Non-pigmented ciliary epithelial cell (primary cell): ENCODE measurements at places on chromosomes 1 and 21.

GRCh38 chr1:184773762-184774320 is 19.2 kb upstream of the EDEM3 start:
- no peak for DNase-seq

- DNase-seq = no peak
Measured at GRCh38 chr1:82934074-82934473, 1064.9 kb downstream of the TTLL7 start.

GRCh38 chr21:39071623-39072214 is 111.5 kb downstream of the PSMG1 start:
- DNase-seq = no peak

DNA sequence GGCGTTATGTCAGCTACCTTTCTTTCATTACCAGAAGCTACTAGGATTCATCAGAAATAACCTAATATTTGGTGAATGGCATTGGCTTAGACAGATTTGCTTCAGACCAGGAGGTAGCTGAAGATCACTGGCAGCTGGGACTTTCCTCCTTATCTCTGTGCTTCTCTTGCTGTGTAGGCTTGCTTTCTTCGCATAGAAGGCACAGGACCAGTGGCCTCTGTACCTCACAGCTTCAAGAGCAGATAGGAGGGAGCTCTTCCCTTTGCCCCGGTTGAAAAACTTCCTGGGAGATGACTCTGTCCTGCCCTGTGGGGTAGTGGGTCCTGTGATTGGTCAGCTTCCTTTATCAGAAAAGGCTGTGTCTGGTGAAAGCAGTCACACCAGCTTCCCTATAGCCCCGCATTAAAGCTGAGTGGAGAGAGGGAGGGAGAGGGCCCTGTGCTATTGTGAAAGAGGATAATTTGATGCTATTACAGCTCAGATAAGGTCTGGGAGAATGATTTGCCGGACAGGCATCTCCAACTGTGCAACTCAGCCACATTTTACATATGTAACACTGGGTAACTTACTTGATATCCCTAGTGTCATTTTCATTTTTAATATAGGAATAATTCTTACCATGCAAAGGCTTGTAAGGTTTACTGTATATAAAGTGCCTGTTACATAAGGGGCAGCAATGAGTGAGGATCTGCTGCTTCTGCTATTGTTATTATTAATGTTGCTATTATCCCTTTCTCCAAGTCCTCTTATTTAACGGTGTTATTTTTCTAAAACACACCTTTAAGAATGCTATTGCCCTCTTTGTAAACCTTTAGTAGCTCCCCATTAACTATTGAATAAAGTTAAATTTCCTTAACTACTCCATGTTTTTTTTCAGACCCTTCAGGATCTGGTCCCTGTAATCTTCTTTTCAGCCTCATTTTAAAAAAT is 31.6 kb downstream of the OSBPL9 start:
- no peak for DNase-seq

GRCh38 chr1:153253693-153254092 is 5.8 kb upstream of the LORICRIN start:
- no peak for DNase-seq

- no peak for DNase-seq
Measured at GRCh38 chr1:169989246-169989645, 85.2 kb downstream of the KIFAP3 start.

DNA sequence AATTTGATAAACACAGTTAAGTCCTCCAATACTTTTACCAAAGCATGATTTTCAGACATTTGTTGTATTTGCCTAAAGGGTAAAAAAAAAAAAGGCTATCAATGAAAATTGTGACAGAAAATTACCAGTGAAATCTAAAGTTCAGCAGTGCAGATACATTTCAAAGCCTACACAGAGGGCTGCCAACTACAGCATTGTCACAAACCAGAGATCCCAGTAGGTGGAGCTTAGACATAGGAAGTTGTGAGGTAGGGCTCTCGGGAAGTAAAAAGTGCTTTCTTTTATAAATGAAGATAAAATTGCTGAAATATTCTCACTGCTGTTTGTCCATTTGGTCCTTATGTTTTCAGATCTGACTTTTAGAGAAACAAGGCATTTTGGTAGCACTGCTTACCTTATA is 123.0 kb downstream of the DYRK1A start:
- DNase-seq = no peak

GRCh38 chr1:212586206-212587015 is 22.1 kb upstream of the ATF3 start:
- DNase-seq = no peak

DNA sequence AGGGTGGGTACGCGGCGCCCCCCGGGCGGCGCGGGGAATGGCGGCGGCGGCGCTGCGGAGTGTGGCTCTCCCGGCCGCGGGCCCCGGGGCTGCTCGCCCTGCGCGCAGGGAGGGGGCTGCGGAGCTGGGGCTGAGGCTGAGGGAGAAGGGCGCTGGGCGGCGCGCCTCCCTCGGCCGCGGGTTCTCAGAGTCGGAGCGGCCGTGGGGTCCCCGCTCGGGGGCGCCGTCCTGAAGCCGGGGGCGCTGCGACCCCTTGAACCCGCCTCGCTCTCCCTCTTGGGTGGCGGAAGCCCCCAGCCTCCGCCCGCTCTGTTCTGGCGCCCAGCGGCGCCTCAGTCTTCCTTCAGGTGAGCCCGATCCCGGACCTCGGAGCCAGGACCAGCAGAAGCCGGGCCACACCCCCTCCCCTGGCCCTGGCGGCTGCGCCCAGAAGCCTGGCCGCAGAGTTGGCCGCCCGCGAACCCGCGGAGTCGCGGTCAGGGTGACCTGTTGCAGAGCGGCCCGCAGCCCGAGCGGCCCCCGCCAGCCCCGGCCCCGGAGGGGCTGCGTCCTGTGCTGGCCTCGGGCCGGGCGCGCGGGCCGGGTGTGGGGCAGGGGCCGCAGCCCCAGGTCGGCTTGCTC is 532 bp downstream of the RALGPS2 start:
- DNase-seq = no peak

DNA sequence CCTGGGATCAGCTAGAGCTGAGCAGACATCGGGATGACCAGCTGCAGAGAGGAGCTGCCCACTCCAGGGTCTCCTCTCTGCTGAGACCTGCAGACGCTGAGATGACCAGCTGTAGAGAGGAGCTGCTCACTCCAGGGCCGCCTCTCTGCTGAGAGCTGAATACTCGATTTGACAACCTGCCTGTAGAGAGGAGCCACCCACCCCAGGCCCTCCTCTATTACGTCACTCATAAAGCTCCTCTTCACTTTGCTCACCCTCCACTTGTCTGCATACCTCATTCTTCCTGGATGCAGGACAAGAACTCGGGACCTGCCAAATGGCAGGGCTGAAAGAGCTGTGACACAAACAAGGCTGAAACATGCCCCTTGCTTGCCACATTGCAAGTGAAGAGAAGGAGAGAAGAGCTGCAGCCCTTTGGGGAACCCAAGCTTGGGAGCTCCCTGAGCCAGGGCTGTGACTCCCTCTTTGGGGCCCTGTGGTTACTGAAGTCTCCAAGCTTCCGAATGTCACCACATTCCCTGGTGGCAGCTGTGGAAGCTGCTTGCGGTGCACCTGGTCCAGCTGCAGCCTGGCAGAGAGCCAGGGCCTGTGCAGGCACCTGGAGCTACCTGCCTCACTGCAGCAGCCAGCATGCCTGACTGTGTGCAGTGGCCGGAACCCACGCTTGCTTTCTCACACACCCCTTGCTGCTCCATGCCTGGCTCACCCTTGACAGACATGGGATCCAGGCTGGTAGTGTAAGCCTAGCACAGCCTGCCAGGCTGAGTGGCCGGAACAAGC is 59.6 kb downstream of the CC2D1B start:
- DNase-seq = no peak

GRCh38 chr1:247324923-247325322 is 6.7 kb downstream of the ZNF496 start:
- no peak for DNase-seq

DNA sequence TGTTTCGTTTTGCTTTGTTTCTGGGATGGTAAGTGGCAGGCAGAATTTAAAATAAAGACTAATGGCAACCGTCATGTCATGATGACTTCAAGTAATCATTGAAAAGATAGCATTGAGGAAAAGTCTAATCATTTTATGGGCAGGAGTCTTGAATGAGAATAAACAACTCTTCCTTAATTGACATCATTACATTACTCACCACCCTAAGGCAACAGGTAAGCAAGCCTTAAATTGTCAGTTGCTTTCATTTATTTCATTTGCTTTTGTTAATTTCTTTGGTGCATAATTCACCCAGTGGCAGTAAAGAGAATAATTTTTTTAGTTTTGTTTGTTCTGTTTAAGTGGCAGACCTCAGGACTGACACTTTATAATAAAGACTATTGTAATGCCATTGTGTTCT is 669.0 kb downstream of the RWDD3 start:
- no peak for DNase-seq

DNA sequence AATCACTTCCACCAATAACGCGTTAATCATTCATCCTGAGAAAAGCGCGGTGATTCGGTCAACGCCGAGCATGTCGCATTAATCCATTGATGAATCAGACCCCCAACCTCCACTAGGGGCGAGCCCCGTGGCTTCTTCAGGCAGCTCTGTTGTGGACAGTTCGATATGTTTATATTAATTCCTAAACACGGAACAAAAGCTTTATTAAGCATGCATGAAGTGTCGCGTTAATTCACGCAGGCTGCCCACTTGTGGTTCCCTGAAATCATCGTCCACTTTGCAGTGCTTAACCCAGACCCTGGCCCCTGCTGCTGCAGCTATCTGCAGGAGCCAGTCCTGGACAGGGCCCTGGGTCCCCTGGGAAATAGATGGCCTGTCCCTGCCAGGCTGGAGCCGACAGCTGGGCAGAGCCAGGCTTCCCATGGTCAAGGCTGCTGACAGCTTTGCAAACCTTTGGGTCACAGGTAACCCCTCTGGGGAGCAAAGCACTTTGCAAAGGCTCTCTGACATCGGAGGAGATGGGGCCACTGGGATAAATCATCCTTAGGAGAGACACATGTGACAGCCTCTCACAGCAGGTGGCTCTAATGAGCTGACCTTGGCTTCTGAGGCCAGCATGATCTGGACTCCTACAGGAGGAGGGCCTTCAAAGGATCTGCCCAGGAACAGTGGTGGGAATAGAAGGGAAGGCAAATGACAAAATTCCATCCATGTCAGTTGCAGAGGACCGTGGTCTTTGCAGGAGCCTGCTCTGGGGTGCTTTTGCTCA is 137.0 kb upstream of the AJAP1 start:
- DNase-seq = no peak

DNA sequence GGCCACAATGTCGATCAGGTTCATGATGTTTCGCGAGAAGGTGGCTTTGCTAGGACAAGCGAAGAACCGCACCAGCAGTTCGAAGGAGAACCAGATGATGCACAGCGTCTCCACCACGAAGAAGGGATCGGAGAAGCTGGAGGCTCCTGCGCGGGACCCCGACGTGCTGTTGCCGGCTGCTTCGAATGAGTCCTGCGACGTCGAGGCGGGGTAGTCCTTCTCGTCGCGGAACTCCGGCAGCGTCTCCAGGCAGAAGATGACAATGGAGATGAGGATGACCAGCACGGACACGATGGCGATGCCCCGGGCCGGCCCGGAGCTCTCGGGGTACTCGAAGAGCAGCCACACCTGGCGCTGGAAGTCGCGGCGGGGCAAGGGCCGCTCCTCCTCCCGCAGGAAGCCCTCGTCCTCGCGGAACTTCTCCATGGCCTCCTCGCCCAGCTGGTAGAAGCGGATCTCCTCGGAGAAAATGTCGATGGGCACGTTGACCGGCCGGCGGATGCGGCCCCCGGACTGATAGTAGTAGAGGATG is 869 bp downstream of the KCNA3 start:
- DNase-seq = no peak

GRCh38 chr1:241332037-241332409 is 25.0 kb downstream of the RGS7 start:
- no peak for DNase-seq

DNA sequence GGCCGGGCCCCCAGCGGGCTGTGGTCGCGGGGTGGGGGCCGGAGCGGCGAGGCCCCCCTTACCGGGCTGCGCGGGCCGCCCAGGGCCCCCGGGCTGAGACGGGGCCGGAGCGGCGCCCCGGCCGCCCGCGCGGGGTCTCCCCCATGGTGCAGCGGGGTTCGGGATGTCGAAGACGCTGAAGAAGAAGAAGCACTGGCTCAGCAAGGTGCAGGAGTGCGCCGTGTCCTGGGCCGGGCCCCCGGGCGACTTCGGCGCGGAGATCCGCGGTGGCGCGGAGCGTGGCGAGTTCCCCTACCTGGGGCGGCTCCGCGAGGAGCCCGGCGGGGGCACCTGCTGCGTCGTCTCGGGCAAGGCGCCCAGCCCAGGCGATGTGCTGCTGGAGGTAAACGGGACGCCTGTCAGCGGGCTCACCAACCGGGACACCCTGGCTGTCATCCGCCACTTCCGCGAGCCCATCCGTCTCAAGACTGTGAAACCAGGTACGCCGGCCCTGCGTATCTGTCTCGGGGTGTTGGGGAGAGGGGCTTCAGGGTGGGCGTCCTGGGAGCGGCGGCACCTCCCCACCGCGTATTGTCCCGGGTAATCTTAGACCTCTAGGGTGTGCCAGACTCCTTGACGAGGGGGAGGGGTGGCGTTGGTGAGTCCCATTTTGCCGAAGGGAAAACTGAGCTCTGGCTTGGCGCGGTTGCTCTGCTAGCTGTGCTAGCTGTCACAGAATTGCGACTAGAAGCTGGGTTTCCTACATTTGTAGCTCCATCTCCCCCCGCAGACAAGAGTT is 745 bp downstream of the MAGI3 start:
- DNase-seq = no peak

GRCh38 chr1:219159946-219160645 is 13.6 kb upstream of the LYPLAL1 start:
- no peak for DNase-seq

- DNase-seq = no peak
Measured at GRCh38 chr21:16082038-16082816, 352.4 kb downstream of the USP25 start.

DNA sequence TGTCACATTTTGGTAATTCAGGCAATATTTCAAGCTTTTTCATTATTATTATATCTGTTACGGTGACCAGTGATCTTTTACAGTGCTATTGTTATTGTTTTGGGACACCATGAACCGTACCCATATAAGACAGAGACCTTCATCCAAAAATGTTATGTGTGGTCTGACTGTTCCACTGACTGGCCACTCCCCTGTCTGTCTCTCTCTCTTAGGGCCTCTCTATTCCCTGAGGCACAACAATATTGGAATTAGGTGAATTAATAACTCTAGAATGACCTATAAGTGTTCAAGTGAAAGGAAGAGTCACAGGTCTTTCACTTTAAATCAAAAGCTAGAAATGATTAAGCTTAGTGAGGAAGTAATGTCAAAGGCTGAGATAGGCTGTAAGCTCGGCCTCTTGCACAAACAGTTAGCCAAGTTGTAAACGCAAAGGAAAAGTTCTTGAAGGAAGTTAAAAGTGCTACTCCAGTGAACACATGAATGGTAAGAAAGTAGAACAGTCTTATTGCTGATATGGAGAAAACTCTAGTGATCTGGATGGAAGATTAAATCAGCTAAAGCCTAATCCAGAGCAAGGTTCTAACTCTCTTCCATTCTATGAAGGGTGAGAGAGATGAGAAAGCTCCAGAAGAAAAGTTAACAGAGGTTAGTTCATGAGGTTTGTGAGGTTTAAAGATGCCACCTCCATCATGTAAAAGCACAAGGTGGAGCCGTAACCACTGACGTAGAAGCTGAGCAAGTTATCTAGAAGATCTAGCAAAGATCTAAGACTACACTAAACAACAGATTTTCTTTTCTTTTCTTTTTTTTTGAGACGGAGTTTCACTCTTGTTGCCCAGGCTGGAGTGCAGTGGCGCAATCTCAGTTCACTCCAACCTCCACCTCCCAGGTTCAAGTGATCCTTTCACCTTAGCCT is 19.7 kb upstream of the DIPK1A start:
- no peak for DNase-seq
